Heart right ventricle (tissue), 16 donors: ENCODE measurements at places on chromosomes 1 and 21. TPM values are rescaled to one million over a fixed set of nuclear protein-coding genes. Genes with fewer than 3 reads are reported as not detected.

Gene CCDC185
- total RNA-seq: not detected

Gene RGL1
- 19.3 TPM for total RNA-seq

Gene COL24A1
- 0.56 TPM for total RNA-seq

Gene SMAP2
- 11.8 TPM for total RNA-seq

Gene PLPPR4
- total RNA-seq: 0.38 TPM

Gene FCRLB
- 0.30 TPM for total RNA-seq

Gene SLC30A10
- total RNA-seq: not detected

Gene HRNR
- not detected for total RNA-seq

Gene CSF3R
- 9.7 TPM for total RNA-seq

Gene OLIG2
- total RNA-seq: not detected

Gene CTH
- 1.7 TPM for total RNA-seq

Gene TTC13
- total RNA-seq: 7.0 TPM

Gene DNAJC16
- total RNA-seq: 18.6 TPM

Gene SPATA17
- 2.4 TPM for total RNA-seq

Gene RNU1-2
- 669 TPM for total RNA-seq

Gene LMX1A
- total RNA-seq: not detected

Gene LAMC2
- 0.70 TPM for total RNA-seq

Gene GREM2
- total RNA-seq: not detected

Gene RHCE
- 0.26 TPM for total RNA-seq

Gene XCL1
- 0.40 TPM for total RNA-seq

Gene S100B
- 0.53 TPM for total RNA-seq

Gene TSHB
- total RNA-seq: not detected

Gene WDR47
- 20.6 TPM for total RNA-seq

Gene ZFP69B
- 0.95 TPM for total RNA-seq

Gene LRRC53
- not detected for total RNA-seq

Gene GFI1
- not detected for total RNA-seq

Gene FCRL2
- not detected for total RNA-seq

Gene CTSS
- 22.3 TPM for total RNA-seq

Gene KIAA0040
- total RNA-seq: 7.4 TPM

Gene S100A2
- 1.2 TPM for total RNA-seq

Gene LCE2A
- total RNA-seq: not detected

Gene PAPPA2
- total RNA-seq: 1.3 TPM

Gene CNN3
- total RNA-seq: 101 TPM

Gene FAM20B
- total RNA-seq: 48.4 TPM

Gene PDZK1
- total RNA-seq: not detected

Gene LRRC38
- total RNA-seq: 0.65 TPM

Gene PLEKHN1
- 0.13 TPM for total RNA-seq

Gene DNM3
- 0.77 TPM for total RNA-seq

Gene NTMT2
- 2.6 TPM for total RNA-seq

Gene GNG12
- total RNA-seq: 32.3 TPM

Gene DISP3
- total RNA-seq: 0.13 TPM

Gene SPRR1B
- total RNA-seq: not detected

Gene LYPD8
- not detected for total RNA-seq

Gene AMPD2
- total RNA-seq: 12.6 TPM

Gene ASB17
- not detected for total RNA-seq

Gene FCAMR
- total RNA-seq: not detected

Gene SEMA6C
- 47.9 TPM for total RNA-seq

Gene SPRR1A
- not detected for total RNA-seq

Gene TAS1R1
- total RNA-seq: not detected

Gene PROX1
- total RNA-seq: 91.8 TPM
